Activated CD4-positive, alpha-beta memory T cell treated with anti-CD3 and anti-CD28 coated beads, Interleukin-2, amount 10 ng/mL, durations not matched to agents 7 days and 5 days (primary cell): ENCODE measurements at places on chromosomes 16 and 17.
A peak's percentile ranks its signal among the peaks of the same experiment; 100 is the strongest.

- no peak overlapping the region for H3K27ac ChIP-seq
- no peaks in the 10 kb centered on the region for H3K36me3 ChIP-seq
- H3K4me1 ChIP-seq, result no peaks in the 10 kb centered on the region
These were observed 10.7 kb downstream of the CACNA1H start for GRCh38 chr16:1163567-1164055.

DNA sequence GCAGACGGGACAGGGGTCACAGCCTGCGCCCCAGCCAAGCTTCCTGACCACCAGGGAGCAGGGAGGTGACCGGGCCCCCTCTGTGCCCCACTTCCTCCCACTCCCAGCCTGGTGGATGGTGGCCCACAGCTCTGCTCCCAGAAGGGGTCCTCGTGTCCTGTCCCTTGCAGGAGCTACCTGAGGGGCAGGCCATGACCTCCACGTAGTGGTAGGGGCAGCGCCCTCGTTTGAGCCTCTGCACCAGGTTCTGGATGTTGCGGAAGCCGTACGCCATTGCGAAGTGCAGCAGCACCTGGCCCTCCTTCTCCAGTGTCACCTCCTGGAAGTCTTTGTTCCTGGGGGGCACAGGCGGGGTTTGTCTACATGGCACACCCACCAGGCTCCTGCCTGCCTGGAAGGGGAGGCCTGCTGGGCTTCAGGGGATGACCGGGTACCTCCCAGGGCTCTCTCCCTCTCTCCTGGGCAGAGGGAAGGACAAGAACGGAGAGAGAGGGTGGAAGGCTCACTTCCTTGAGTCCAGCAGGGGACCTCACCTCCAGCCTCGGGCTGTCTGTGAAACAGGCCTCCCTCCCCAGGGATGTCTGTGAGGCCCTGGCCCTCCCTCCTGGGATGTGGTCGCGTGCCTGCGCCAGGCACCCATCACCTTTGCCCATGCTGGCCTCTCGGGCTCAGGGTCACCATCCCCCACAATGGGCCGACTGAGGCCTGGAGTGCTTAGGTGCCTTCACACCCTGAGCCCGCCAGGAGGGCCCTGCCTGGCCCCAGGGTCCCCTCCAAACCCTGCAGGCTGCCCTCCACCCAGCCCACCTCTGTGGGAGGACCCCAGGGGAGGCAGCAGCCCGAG, 4.0 kb downstream of the HAGHL start:
- H3K27me3 ChIP-seq, result no peaks in the 10 kb centered on the region
- DNase-seq, result no peak
- peaks cover 12% of the 10 kb centered on the region for H3K4me1 ChIP-seq

DNA sequence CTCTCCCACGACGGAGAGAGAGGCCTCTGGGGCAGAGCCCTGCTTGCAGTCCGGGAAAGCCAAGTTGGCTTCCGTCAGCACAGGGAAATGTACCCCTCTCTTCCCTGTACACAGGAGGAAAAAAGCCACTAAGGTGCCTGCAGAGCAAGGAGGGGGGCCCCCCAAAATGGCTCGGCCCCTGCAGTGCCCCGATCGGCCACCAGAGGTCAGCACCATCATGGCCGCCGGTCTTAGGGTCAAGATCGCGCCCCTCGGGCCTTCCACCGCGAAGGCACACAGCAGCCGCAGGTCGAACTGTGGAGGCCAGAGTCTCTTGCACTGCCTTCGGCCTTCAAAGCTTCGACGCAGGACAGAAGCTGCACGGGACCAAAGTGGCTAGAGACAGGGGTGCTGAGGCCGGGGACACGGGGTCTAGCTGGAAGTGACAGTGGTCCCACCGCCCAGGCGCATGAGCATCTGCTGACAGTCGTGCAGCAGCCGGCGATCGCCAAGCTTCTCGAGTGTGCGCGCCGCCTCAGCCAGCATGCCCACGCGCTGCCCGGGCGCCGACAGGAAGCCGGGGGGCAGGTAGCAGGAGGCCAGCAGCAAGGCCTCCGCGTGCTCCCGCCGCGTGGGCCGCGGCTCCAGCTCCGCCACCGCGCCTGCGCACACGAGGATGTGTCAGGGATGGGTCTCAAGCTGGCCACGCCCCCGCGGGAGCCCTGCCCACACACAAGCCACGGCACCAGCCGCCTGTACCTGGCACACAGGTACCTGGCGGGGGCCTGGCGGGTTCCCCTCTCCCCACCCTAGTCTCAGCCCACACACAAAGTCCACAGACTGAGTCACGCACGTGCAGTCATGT, 24.4 kb downstream of the SREBF1 start:
- H3K27ac ChIP-seq, result no peak overlapping the region
- H3K36me3 ChIP-seq, result peaks cover 49% of the 10 kb centered on the region
- H3K4me3 ChIP-seq, result no peak overlapping the region
- H3K27me3 ChIP-seq, result no peaks in the 10 kb centered on the region
- peaks cover 21% of the 10 kb centered on the region for H3K4me1 ChIP-seq

DNA sequence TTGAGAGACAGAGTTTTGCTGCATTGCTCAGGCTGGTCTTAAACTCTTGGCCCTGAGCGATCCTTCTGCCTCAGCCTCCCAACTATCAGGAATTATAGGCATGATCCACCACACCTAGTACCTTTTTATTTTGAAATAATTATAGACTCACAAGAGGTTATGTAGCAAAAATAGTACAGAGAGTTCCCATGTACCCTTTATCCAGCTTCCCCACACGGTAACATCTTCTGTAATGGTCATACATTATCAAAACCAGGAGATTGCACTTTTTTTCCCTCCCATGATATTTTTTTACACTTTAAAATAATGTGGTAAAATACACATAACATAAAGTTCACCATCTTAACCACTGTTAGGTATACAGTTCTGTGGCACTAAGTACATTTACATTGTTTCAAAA, 28.8 kb upstream of the CACNG4 start:
- H3K4me1 ChIP-seq, result no peaks in the 10 kb centered on the region
- H3K4me3 ChIP-seq, result no peak overlapping the region
- no peak overlapping the region for H3K27ac ChIP-seq
- no peaks in the 10 kb centered on the region for H3K36me3 ChIP-seq
- peaks cover 17% of the 10 kb centered on the region for H3K27me3 ChIP-seq

- no peaks in the 10 kb centered on the region for H3K36me3 ChIP-seq
- no peak for DNase-seq
- peaks cover 2% of the 10 kb centered on the region for H3K27me3 ChIP-seq
- no peak overlapping the region for H3K27ac ChIP-seq
- no peak overlapping the region for H3K4me3 ChIP-seq
These were observed 22.9 kb downstream of the FOXN1 start for GRCh38 chr17:28529013-28529400.

DNA sequence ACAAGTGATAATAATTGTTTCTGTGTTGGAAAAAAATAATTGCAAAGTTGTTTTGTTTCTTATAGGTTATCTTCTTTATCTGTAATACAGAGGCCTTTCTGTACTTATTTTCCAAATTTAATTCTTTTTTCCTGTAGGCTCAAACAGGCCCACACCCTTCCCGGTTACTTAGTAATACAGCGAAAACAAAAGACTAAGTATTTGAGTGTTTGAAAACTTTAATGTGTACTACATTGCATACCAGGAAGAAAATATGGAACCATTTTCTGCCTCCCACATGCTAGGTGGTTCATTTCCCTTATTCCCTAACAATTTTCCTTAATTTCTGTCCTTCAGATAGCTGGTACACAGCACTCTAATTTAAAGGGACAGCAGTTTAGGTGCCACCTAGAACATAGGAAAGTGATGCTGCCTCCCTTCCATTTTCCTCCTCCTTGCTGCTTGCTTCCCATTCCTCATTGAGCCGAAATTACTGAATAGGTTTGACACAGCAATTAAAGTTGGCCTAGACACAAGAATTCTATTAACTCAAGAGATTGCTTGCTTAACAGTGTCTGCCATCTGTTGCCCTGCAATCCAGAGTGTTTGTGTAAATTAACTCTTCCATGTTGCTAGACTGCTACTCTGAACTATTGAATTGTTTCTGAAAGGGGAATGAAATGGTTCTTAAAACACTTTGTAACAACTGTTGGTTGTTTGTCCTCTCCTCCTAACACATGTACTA, 24.2 kb downstream of the CYB5B start:
- H3K4me3 ChIP-seq, result no peak overlapping the region
- no peak for DNase-seq
- H3K27ac ChIP-seq, result no peak overlapping the region
- H3K4me1 ChIP-seq, result peaks cover 28% of the 10 kb centered on the region
- peaks cover 56% of the 10 kb centered on the region for H3K36me3 ChIP-seq
- no peaks in the 10 kb centered on the region for H3K27me3 ChIP-seq

- no peaks in the 10 kb centered on the region for H3K27me3 ChIP-seq
- no peak overlapping the region for H3K4me3 ChIP-seq
- H3K4me1 ChIP-seq, result no peaks in the 10 kb centered on the region
- peaks cover 44% of the 10 kb centered on the region for H3K36me3 ChIP-seq
- H3K27ac ChIP-seq, result no peak overlapping the region
These were observed 65.8 kb upstream of the CHMP6 start for GRCh38 chr17:80925688-80926335.

DNA sequence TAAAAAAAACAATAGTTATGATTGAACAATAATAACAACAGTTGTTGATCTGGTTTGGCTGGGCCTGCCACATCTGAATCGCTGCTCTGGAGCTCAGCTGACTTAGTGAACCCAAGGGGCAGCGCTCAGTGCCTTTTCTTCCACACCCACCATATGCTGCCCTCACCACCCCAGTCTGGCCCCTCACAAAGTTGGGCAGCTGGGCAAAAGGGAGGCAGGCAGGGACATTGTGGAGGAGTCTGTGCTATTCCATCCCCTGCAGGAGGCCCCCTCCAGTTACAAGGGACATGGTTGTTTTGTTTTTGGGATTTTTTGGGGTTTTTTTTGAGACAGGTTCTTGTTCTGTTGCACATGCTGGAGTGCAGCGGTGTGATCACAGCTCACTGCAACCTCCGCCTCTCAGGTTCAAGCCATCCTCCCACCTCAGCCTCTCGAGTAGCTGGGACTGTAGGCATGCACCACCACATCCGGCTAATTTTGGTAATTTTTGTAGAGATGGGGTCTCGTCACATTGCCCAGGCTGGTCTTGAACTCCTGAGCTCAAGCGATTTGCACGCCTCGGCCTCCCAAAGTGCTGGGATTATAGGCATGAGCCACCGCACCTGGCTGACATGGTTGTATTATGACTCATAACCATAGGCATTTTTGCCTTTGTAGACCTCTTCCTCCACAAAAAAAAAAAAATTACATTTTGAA, 8.6 kb upstream of the PECAM1 start:
- peaks cover 1% of the 10 kb centered on the region for H3K27me3 ChIP-seq
- no peak overlapping the region for H3K27ac ChIP-seq
- H3K36me3 ChIP-seq, result no peaks in the 10 kb centered on the region
- H3K4me1 ChIP-seq, result peaks cover 19% of the 10 kb centered on the region
- no peak for DNase-seq
- no peak overlapping the region for H3K4me3 ChIP-seq

DNA sequence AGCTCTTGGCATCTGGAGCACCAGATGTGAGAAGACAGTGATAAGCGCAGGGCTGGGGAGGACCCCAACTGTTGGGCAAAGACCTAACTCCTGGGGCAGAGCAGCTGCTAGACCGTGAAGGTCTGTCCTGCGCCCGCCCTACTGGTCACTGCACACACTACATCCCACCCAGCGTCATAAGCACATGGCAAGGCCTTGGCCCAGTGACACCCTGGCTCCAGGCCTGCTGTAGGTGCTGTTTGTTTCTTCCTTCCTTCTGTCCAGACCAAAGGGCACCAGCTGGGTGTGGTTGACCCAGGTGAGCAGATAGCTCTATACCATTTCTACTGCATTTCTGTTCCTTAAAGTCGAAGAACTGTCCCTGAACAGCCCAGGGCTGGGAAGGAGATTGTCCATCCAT, 6.4 kb downstream of the TRPV3 start:
- DNase-seq, result no peak
- no peaks in the 10 kb centered on the region for H3K27me3 ChIP-seq
- H3K36me3 ChIP-seq, result no peaks in the 10 kb centered on the region
- H3K4me3 ChIP-seq, result no peak overlapping the region

GRCh38 chr16:1612320-1613111, at the start of gene CRAMP1:
Gene CRAMP1, plus strand, starts transcription at chr16:1612360. Its CDS starts 2,280 bp downstream, at chr16:1614640.
- peaks cover 22% of the 10 kb centered on the region for H3K36me3 ChIP-seq
- H3K4me3 ChIP-seq, result peak within 1 kb of the TSS; percentile 89
- H3K27me3 ChIP-seq, result no peaks in the 10 kb centered on the region
- H3K4me1 ChIP-seq, result peaks cover 45% of the 10 kb centered on the region
- H3K27ac ChIP-seq, result peak within 1 kb of the TSS; percentile 100
- DNase-seq, result no peak

DNA sequence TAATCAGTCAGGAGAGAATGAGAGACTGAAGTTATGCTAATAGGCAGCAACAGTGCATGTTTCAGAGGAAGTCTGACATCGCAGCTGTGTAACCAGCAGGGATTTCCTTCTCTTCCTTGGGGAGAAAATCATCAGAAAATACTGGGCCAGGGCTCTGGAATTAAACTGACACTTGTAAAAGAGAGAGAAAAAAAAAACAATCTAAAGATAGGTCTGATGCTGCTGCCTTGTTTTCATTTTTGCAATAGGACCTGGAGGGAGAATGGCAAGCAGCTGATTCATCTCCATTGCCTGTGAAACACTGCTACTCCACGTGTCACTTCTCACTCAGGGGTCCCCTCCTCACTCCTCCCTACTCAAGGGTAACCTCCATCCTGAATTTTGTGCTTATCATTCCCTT, 17.7 kb upstream of the CORO6 start:
- H3K27ac ChIP-seq, result no peak overlapping the region
- no peak overlapping the region for H3K4me3 ChIP-seq
- peaks cover 28% of the 10 kb centered on the region for H3K36me3 ChIP-seq
- no peaks in the 10 kb centered on the region for H3K27me3 ChIP-seq
- DNase-seq, result no peak
- peaks cover 19% of the 10 kb centered on the region for H3K4me1 ChIP-seq

DNA sequence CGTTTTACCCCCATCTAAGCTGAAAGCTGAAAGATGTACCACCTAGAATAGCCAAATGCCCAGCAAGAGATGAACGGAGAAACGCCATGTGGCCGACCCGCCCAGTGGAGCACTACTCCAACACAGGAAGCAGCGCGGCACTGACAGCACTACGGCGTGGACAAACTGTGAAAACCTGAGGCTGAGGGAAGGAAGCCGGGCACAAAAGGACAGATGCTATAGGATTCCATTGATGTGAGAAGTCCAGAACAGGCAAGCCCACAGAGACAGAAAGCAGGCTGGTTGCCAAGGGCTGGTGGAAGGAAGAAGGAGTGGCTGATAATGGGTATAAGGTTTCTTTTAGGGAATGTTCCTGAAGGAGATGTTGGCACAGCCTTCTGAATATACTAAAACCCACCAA, 29.4 kb upstream of the SLC38A8 start:
- no peaks in the 10 kb centered on the region for H3K27me3 ChIP-seq
- no peak overlapping the region for H3K27ac ChIP-seq
- peaks cover 1% of the 10 kb centered on the region for H3K4me1 ChIP-seq
- DNase-seq, result no peak
- peaks cover 47% of the 10 kb centered on the region for H3K36me3 ChIP-seq
- no peak overlapping the region for H3K4me3 ChIP-seq

- peaks cover 35% of the 10 kb centered on the region for H3K27me3 ChIP-seq
- no peak for DNase-seq
- no peak overlapping the region for H3K4me3 ChIP-seq
- H3K36me3 ChIP-seq, result peaks cover 55% of the 10 kb centered on the region
- no peak overlapping the region for H3K27ac ChIP-seq
- peaks cover 22% of the 10 kb centered on the region for H3K4me1 ChIP-seq
These were observed 9.0 kb upstream of the CCR7 start for GRCh38 chr17:40574292-40574691.
